Osteocyte (in vitro differentiated cells): ENCODE measurements at places on chromosomes 11 and 22. TPM values are rescaled to one million over a fixed set of nuclear protein-coding genes. Genes with fewer than 3 reads are reported as not detected.

Gene UBQLNL
- 0.32 and 0.39 TPM in 2 replicates for total RNA-seq

Gene HEPHL1
- total RNA-seq, result not detected in 2 replicates

DNA sequence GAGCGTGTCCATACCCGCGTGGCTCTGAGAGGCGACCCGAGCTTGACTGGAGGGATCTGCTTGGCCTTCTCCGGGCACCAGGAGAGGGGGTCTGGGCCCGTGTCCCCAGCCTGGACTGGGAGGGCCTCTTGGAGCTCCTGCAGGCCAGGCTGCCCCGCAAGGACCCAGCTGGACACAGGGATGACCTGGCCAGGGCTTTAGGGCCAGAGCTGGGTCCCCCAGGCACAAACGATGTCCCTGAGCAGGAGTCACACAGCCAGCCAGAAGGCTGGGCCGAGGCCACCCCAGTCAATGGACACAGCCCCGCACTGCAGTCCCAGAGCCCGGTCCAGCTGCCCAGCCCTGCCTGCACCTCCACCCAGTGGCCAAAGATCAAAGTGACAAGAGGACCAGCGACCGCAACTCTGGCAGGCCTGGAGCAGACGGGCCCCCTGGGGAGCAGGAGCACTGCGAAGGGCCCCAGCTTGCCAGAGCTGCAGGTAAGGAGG, 38.2 kb downstream of the TRIOBP start:
- no peak overlapping the region for H3K4me3 ChIP-seq
- no peak overlapping the region for H3K27ac ChIP-seq
- H3K36me3 ChIP-seq, result no peaks in the 10 kb centered on the region
- H3K4me1 ChIP-seq, result peaks cover 4% of the 10 kb centered on the region
- no peaks in the 10 kb centered on the region for H3K27me3 ChIP-seq

DNA sequence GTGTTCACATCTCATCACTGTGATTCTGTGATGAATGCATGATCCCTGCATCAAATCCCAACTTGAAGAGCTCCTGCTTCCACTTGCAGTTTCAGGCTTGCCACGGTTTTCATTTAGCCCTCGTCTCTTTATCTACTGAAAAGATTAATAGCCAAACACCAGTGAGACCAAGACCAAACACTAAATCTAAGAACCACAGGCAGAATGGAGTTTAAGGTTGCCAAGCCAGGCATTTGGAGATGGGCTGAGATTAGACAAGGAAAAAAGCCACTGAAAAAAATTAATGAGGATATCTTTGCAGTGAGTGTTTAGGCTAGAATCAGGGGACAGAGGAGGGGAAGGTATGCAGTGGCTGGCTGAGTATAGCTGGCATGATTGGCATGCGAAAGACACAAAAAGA, 227.2 kb upstream of the BLID start:
- H3K27ac ChIP-seq, result no peak overlapping the region
- H3K27me3 ChIP-seq, result peaks cover 24% of the 10 kb centered on the region
- H3K36me3 ChIP-seq, result no peaks in the 10 kb centered on the region

Gene OR6T1
- total RNA-seq, result not detected in 2 replicates

GRCh38 chr11:14342906-14343305, 16.1 kb downstream of the RRAS2 start:
- H3K27ac ChIP-seq, result peak overlapping the region; percentile 14
- no peak for DNase-seq
- no peak overlapping the region for H3K4me3 ChIP-seq
- peaks cover 12% of the 10 kb centered on the region for H3K36me3 ChIP-seq
- peaks cover 66% of the 10 kb centered on the region for H3K4me1 ChIP-seq

Gene RTN4RL2
- 0.81 and 0.84 TPM in 2 replicates for total RNA-seq

- peak overlapping the region; percentile 92 for H3K27ac ChIP-seq
- H3K36me3 ChIP-seq, result peaks cover 24% of the 10 kb centered on the region
- no peak overlapping the region for H3K4me3 ChIP-seq
- DNase-seq, result no peak
- H3K27me3 ChIP-seq, result no peaks in the 10 kb centered on the region
Measured at GRCh38 chr22:27747396-27748221, 53.9 kb downstream of the MN1 start.

GRCh38 chr11:94398101-94398500, 3.1 kb downstream of the GPR83 start:
- H3K36me3 ChIP-seq, result no peaks in the 10 kb centered on the region
- H3K27ac ChIP-seq, result no peak overlapping the region
- DNase-seq, result no peak
- peaks cover 51% of the 10 kb centered on the region for H3K27me3 ChIP-seq

- no peak for DNase-seq
- H3K4me3 ChIP-seq, result peak overlapping the region; percentile 73
- H3K4me1 ChIP-seq, result peaks cover 15% of the 10 kb centered on the region
- peak overlapping the region; percentile 41 for H3K27ac ChIP-seq
- no peaks in the 10 kb centered on the region for H3K27me3 ChIP-seq
Measured at GRCh38 chr22:17086296-17086695, 1.5 kb downstream of the IL17RA start.

Gene TBC1D22A
- 28.9 and 29.1 TPM in 2 replicates for total RNA-seq

- H3K4me1 ChIP-seq, result no peaks in the 10 kb centered on the region
- no peaks in the 10 kb centered on the region for H3K27me3 ChIP-seq
- no peak for DNase-seq
- H3K4me3 ChIP-seq, result no peak overlapping the region
- no peaks in the 10 kb centered on the region for H3K36me3 ChIP-seq
- H3K27ac ChIP-seq, result no peak overlapping the region
Measured at GRCh38 chr22:41725510-41726110, 26.3 kb downstream of the MEI1 start.

DNA sequence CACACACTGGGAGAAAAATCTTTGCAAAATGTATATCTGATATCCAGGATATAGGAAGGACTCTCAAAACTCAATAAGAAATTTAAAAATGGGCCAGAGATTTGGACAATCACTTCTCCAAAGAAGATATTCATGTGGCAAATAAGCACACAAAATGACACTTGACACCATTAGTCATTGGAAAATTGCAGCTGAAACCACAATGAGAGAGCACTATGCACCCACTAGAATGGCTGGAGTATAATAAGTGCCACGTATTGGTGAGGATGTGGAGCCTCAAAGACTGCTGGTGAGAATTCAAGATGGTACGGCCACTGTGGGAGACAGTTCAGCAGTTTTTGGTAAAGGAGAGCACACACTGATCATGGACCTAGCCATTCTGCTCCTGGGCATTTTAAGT, 12.8 kb upstream of the OSBPL5 start:
- H3K4me3 ChIP-seq, result no peak overlapping the region
- peaks cover 2% of the 10 kb centered on the region for H3K4me1 ChIP-seq
- H3K36me3 ChIP-seq, result no peaks in the 10 kb centered on the region
- no peak overlapping the region for H3K27ac ChIP-seq
- no peak for DNase-seq

Gene ROBO4
- 0.56 TPM in 1 of 2 replicates, not detected in the other for total RNA-seq

Gene SMC1B
- total RNA-seq, result not detected in 2 replicates

DNA sequence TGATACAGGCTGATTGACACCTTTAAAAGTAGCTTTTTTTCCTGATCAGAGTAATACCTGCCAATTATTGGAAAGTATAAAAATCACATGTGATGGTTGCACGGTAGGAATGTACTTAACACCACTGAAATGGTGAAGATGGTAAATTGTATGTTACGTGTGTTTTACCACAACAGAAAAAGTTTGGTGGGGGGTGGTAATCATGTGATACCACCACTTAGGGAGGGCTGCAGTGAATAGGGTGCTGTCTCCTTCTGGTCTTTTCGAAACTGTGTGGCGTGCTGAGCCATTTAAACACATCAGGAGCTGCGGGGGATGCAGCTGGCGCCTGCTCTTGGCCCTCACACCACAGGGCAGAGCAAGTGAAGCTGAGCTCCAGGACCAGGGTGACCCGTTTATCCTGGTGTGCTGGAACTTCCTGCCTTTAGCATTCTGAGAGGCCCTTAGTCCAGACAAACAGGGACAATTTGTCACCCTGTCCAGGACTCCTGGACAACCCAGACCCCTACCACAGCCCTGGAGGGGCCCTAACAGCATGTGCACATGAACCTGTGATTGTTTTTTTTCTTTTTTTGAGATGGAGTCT, 2.6 kb downstream of the SYNGR1 start:
- no peak overlapping the region for H3K27ac ChIP-seq
- H3K27me3 ChIP-seq, result no peaks in the 10 kb centered on the region
- H3K4me1 ChIP-seq, result peaks cover 30% of the 10 kb centered on the region
- no peak overlapping the region for H3K4me3 ChIP-seq
- no peak for DNase-seq
- no peaks in the 10 kb centered on the region for H3K36me3 ChIP-seq

Gene OR8U1
- not detected in 2 replicates for total RNA-seq

- peak; percentile 82 for DNase-seq
- H3K4me3 ChIP-seq, result no peak overlapping the region
- H3K4me1 ChIP-seq, result no peaks in the 10 kb centered on the region
- H3K27me3 ChIP-seq, result no peaks in the 10 kb centered on the region
- no peaks in the 10 kb centered on the region for H3K36me3 ChIP-seq
- H3K27ac ChIP-seq, result no peak overlapping the region
Measured at GRCh38 chr22:47299863-47300697, 537.6 kb downstream of the TBC1D22A start.

DNA sequence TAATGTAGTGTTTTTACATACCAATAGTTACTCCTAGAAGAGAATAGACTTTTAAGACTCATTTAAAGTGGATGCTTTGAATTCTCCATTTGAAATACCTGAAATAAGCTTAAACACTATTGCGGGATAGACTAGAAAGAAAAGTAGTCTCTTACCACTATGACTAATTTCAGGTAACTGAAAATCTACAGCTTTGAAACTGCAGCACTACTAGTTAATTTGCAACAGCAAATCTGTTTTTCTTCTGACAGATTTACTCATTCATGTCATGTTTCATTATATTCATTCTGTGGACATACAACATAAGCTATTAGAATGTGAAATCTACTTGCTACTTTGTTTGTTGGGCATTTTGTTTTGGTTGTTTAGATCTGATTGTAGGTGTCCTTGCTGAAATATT, 153.6 kb downstream of the MAML2 start:
- no peak overlapping the region for H3K4me3 ChIP-seq
- H3K36me3 ChIP-seq, result peaks cover 7% of the 10 kb centered on the region
- DNase-seq, result no peak
- no peaks in the 10 kb centered on the region for H3K27me3 ChIP-seq
- peaks cover 71% of the 10 kb centered on the region for H3K4me1 ChIP-seq
- peak overlapping the region; percentile 88 for H3K27ac ChIP-seq

Gene OR51I1
- total RNA-seq, result not detected in 2 replicates
